Activated CD4-positive, alpha-beta memory T cell treated with anti-CD3 and anti-CD28 coated beads for 36 hours (primary cell): ENCODE measurements at places on chromosomes 2 and 18. TPM values are rescaled to one million over a fixed set of nuclear protein-coding genes. Genes with fewer than 3 reads are reported as not detected.

DNA sequence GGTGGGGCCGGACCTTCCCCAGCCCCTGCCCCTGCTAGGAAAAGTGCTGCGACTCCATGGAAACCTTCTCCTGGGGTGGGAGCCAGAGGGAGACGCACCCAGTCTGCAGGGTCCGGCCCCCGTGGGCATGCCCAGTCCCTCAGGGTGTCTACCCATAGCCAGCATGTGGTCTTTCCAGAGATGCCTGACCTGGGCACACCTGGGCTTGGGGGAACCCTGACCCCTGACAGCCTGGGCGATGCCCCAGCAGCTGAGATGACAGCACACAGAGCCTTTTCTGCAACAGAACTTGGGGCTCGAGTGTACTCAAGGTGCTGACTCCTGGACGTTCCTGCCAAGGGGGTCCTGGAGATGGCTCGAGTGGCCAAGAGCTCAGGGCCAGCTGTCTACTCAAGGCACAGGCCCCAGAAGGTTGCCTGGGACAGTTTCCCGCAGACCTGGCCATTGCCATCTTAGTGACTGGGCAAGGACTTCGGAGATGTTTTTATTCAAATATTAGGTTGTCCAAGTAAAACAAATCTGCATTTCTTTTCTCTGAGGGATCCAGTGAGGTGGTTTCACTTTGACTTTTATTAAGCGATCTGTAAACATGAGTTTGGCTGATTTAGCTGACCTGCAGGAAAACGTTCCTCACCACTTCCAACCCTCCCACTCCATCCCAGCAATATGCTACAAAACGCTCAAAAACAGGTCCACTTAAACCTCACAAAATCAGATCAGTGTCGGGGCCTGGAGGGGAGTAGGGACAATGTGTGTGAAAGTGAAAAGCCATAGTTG lies 228.0 kb downstream of the EIPR1 start:
- DNase-seq, result no peak

DNA sequence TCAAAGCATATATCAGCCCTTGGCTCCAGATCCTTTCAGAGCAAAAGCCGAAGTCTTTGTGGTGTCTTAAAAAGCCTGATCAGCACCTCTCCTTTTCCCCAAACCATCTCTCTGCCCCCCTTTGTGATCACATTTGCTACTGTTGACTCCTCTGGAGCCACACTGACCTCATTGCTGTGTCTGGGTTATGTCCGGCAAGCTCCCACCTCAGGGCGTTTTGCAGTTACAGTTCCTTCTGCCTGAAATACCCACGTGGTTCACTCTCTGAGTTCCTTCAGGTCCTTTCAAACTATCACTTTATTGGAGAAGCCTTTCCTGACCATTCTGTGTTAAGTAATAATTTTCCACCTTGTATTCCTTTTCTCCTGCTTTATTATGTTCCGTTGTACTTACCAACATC lies 11.8 kb downstream of the C2orf69 start:
- no peak for DNase-seq

DNA sequence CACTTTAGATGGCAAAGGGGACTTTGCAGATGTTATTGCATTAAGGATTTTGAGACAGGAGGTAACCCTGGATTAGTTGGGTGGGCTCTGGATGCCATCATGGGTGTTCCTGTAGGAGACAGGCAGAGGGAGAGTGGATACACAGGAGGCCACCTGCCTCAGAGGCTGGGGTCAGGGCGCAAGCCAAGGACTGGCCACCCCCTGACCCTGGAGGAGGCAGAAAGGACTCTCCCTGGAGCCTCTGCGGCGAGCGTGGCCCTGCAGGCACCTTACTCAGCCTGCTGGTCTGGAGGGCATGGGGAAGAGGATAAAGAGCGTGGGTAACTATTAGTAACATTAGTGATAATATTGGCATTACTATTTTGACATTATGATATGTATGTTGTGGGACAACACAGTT lies 21.6 kb upstream of the OTOS start:
- DNase-seq, result no peak

IL36A gene
- total RNA-seq, result not detected

TMEM200C gene
- total RNA-seq, result not detected

ARHGAP15 gene
- 71.2 TPM for total RNA-seq

GRCh38 chr18:49926106-49926745 lies 112.9 kb upstream of the ACAA2 start:
- no peak for DNase-seq

BOK gene
- 0.07 TPM for total RNA-seq

DNA sequence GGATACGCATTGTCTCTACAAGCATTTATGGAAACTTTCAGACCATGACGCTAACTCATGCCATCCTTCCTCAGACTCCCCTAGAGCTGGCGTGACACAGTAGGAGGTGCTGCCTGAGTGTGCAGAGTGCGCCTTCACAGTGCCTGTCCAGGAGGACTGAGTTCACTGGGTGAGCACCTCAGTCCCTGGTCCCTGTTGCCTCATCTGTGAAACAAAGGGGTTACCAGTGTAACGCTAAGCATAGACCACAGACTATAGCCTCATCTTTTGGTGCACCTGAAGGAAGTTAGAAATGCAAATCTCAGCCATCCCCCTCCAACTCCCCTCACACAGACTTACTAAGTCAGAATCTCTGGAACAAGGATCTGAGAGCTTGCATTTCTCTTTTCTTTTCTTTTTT lies 142.8 kb downstream of the TMEM17 start:
- DNase-seq, result no peak

DNA sequence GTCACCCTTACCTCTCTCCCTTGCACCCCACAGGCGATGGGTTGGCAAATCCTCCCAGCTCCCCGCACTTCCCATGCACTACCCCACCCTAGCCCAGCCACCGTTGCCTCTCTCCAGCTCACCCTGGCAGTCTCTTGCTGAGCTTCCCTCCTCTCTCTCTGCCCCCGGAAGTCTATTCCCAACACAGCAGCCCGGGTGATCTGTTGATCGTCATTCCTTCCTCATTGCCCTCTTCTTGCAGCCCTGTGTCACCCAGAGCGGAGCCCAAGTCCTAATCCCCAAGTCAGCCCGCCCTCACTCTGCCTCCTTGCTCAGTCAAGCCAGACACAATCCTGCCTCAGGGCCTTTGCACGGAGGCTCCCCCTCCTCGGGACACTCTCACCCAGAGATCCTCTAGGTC lies 55.2 kb downstream of the CIB4 start:
- DNase-seq, result no peak

CBLN2 gene
- not detected for total RNA-seq

DNA sequence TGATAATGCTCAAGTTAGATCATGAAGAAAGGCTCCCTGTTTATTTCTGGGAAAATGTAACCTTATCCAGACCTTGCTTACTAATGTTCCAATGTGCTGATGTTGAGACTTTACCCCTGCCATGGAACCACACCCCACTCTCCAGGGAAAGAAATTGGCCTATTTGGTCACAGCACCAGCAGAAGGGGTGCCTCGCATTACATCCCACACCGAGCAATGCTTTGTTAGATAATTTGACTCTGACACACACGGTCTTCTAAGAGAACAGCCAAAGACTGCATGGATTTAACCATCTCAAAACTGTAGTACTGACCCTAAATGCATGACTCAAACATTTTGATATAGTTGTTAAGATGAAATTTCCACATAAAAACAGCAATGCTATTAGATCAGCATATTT lies 152.1 kb upstream of the CCDC150 start:
- DNase-seq, result no peak

CLK1 gene
- total RNA-seq, result 112 TPM

HDHD2 gene
- 26.4 TPM for total RNA-seq

TLK1 gene
- 64.5 TPM for total RNA-seq

DNA sequence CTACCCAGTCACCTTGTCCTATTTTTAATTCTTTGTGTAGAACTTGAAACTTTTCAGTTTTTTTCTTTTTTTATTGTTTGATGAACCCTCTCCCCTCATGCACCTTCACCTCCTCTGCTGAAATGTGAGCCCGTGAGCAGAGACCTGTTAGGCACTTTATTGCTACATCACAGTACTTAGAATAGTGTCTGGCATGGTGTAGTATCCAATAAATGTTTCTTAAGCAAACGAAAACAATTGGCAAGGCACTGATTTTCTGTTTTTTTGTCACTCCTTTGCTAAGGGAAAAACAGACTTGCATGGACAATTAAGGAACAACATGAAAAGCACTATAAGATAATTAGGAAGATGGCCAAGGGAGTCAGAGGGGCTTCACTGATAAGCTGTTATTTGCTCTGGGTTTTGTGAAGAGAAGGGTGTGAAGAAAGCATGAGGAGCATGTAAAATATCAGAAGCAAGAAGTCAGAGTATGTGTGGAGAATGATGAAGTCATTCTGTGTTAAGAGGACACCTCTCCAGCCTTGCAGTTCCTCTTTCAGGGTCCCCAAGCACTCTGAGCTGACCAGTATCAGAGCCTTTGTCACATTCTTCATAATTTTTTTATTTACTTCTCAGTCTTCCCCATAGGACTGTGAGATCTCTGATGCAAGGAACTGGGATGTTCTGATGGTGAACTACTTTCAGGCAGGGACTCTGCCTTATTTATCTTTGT lies 99.7 kb upstream of the CAVIN2 start:
- DNase-seq, result no peak

LRRFIP1 gene
- 240 TPM for total RNA-seq

GRCh38 chr2:186554429-186554828 lies 35.4 kb upstream of the ITGAV start:
- no peak for DNase-seq

CEP76 gene
- total RNA-seq, result 14.4 TPM

NYAP2 gene
- not detected for total RNA-seq

- no peak for DNase-seq
These were observed 40.6 kb upstream of the INHBB start for GRCh38 chr2:120305296-120305695.

DNA sequence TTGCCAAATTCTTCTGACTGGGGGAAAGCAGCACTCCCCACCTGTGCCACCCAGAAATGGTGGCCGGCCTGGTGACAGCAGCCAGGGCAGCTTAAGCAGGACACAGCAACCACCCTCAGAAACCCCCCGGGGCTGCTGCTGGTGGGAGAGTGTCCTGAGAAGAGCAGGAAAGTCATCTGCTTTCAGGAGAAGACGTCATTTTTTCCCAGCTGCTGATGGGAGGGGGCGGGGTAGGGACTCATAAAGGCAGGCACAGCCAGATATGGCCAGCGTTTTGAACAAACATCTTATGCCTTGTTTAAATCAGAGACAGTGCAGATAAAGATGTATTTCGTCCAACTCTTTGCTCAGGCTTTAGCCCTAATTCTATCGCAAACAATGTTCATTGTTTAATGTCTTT lies 139.5 kb downstream of the LRRC30 start:
- DNase-seq, result no peak
